NCI-H1694 treated with DMSO at 0.1 percent for 48 hours (cell line): ENCODE measurements at places on chromosomes 11 and 22.
A peak's percentile ranks its signal among the peaks of the same experiment; 100 is the strongest.

DNA sequence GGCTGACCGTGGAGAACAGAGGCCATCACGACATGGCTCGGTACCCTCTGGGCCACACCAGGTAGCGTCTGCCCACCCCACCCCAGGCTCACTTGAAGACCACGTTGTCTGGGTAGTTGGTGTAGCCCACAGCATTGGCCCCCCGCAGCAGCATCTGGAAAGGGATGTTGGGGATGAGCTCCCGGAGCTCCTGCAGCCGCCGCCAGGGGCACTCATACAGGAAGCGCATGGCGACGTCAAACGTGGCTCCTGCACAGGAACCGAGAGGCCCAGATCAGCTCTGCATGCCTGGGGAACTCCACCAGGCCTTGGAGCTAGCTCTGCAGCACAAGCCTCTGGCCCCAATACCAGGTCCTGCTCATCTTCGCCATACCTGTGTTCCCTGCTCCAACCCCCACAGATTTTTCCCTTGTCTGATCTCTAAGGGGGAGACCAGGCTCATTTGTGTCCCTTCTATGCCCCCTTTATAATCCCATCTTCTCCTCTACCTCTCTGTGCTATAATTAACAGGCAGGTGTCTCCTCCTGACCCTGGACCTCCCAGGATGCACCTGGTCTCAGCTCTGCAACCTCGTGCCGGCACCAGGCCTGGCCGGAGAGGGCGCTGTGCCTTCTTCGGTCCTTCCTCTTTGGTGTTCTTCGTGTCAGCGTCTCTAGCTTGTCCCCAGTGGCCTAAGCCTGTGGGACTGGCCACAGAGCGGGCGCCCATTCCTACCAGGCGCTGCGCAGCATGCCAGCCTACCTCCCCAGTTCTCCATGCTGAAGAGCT, 5.0 kb upstream of the LRFN4 start:
- no peak for DNase-seq

DNA sequence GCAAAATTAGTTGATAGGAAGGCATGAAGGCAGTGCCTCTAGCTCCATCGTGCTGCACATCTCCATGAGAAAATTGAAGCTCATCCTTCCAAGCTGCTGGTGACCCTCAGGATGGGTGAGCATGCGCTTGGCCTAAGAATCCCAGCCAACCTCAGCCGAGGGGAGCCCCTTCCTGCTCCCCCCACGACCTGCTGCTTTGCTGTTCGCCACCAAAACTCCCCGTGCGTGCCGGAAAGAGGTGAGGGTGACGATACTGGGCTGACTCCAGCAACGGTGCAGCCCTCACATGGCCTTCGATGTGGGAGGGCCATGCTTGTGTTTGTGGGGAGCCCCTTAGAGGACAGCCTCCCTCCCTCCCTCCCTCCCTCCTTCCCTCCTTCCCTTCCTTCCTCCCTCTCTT, 660.9 kb downstream of the BRD1 start:
- no peak for DNase-seq

- no peak for DNase-seq
Measured at GRCh38 chr11:111350811-111351210, 28.3 kb downstream of the POU2AF1 start.

DNA sequence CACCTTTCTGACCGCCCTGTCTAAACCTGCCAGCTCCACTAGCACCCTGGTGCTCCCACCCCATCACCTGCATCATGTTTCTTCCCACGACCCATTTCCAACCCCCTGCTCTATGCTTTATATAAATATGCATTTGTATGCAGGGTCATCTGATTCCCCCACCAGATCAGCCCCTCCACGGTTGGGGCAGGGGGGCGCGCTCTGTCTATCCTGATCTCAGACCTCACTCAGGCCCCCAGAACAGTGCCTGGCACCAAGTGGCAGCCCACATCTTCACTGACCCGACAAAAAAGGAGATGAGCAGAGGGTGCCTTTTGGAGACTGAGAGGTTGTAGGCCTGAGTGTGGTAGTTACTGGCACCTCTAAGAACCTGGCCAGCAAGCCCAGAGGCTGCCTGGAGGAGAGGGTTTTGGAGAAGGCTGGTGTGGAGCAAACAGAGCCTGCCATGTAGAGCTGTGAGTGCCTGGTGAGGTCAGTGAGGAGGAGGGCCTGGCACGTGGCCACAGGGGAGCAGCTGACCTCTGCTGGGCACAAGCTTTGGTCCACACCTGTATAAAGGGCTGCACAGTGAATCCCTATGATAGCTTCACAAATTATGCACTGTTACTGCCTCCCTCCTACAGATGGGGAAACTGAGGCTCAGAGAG, 86.3 kb upstream of the RTL6 start:
- DNase-seq: no peak

DNA sequence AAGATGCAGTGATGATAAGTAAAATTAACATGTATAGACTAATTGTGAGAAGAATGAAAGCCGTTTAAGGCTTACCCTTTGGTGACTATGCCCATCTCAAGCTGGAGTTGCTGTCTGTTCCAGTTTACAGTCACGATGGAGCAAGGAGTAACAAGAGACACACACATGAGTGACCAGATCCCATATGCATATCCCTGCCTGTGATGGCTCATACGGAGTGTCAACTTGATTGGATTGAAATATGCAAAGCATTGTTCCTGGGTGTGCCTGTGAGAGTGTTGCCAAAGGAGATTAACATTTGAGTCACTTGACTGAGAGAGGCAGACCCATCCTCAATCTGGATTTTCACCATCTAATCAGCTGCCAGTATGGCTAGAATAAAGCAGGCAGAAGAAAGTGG, 786.8 kb downstream of the FAM181B start:
- DNase-seq: no peak

GRCh38 chr11:22879630-22880029, 19.4 kb upstream of the CCDC179 start:
- DNase-seq: no peak

- no peak for DNase-seq
Measured at GRCh38 chr22:23742505-23743264, 8.2 kb downstream of the ZNF70 start.

- DNase-seq: no peak
Measured at GRCh38 chr11:133931449-133932060, 25.2 kb downstream of the IGSF9B start.

- peak; percentile 21 for DNase-seq
Measured at GRCh38 chr22:17257121-17258001, 38.1 kb upstream of the ADA2 start.

- DNase-seq: no peak
Measured at GRCh38 chr11:35800970-35801953, 138.7 kb downstream of the TRIM44 start.

DNA sequence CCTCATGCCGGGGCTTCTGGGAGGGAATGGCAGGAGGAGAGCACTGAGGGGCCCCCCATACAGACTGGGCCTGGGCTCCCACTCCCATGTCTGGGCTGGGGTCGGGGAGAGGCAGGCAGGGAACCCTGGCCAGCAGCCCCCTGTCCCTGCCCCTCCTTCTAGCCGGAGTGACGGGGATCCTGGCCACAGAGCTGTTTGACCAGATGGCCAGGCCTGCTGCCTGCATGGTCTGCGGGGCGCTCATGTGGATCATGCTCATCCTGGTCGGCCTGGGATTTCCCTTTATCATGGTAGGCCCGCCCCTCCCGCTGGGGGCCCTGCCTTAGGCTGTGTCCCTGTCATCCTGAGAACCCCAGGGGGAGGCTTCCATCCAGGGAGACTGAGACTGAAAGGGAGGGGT, 10.0 kb upstream of the MIF start:
- DNase-seq: no peak

DNA sequence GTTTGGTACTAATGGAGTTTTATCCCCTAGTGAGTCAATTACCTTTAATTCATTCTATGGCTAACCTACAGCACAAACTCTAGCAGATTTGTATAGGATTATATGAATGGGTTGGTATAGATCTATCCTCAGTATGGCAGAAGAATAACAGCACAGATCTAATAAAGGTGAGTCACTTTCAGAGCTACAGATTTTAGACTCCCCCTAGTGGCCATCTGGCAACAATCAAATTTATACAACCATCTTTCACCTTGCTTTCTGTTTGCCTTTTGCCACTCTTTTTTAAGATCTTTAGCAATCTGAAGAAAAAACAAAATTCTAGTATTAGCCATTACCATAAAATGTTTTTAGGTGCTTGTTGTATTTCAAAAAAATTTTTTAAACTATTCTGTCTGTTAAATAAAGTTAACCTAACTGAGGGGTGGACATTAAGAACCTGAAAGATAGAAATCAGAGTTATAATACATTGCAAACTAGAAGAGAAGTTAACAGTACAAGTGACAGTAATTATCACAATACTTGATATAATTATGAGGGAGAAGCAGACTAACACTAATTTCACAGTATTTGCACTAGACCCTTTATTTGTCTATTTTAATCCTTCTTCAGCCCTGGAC, 25.8 kb downstream of the DDIAS start:
- DNase-seq: peak; percentile 48

GRCh38 chr22:29784451-29785361, 17.5 kb downstream of the UQCR10 start:
- DNase-seq: no peak

DNA sequence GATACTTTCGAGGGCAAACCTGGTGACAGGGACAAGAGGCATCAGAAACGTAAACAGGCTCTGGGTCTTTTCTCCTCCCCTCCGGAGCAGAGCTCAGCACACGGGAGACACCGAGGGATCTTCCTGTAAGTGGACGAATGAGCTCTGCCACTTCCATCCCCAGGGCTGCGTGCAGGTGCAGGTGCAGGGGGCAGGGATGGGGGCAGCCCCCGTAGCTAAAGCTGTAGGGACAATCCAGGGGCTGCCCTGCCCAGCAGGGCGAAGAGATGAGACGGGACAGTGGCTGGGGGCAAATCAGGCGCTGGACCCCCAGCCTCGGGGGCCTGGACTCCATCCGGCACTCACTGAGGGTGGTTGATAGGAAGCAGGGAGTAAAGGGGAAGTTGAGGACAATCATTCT, 505.4 kb downstream of the BRD1 start:
- no peak for DNase-seq

DNA sequence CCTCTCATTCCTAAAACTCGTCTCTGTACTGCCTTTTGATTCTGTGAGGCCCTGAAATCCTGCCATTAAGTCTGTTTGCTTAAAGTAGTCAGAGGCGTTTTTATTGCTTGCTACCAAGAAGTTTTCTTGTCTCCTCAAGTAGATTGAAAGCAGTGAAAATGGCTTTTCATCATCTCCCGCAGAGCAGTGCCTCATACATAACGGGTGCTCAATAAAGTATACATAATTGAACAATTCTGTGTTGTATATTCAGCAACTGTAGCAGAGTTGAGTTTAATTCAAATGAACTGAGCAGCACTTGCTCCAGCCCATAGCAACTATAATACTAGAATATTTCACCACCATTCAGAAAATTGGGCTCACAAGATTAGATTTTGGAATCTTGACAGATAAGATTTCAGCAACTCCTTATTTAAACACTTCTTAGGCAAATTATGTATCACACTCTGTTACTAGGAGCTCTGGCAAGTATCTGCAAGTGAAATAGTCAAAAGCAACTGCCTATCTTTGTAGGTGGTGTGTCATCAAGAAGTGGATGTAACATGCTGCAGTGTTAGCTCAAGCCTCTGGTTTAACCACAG, 20.0 kb downstream of the FIBIN start:
- no peak for DNase-seq

DNA sequence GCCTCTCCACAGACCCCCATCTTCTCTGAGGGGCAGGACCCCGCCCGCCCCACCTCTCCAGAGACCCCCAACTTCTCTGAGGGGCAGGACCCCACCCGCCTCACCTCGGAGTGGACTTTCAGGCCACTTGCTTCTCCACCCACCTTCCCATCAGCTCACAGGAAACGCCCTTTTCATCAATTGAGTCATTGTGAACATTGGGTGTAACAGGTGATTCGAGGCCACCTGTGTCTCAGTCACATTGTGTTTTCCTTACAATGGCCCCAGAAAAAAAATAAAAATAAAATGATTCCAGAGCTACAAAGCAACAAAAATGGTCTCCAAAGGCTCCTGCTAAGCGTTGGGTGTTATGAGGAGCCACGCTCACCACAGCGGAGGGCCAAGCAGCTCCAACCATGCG, 36.0 kb downstream of the BRD1 start:
- no peak for DNase-seq

DNA sequence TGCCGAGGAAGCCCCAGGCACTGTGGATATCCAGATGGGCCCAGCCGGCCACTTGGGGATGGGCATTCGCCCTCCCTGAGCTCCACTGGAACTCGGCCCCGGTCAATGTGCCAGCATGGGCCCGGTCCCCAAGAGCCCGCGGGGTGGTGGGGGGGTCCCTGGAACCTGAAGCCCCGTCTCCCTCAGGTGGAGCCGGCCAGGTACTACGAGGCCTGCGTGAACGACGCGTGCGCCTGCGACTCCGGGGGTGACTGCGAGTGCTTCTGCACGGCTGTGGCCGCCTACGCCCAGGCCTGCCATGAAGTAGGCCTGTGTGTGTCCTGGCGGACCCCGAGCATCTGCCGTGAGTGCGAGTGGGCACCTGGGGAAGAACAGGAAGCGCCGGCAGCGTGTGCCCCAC, 21.2 kb downstream of the MUC5AC start:
- no peak for DNase-seq

- no peak for DNase-seq
Measured at GRCh38 chr11:116257092-116257491, 515.7 kb downstream of the BUD13 start.

DNA sequence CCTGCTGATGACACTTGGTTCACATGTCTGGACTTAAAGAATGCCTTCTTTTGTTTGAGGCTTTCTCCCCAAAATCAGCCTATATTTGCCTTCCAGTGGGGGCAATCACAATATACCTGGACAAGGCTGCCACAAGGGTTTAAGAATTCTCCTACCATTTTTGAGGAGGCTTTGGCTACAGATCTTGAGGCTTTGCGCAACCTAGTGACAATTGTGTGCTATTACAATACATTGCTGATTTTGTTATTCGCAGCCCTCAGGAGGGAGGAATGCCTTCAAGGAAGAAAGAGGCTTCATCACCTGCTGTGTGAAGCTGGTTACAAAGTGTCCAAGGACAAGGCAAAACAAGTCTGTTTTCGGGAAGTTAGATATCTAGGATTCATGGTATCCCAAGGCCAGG, 50.8 kb upstream of the OR4C15 start:
- DNase-seq: no peak

- no peak for DNase-seq
Measured at GRCh38 chr11:120105576-120105975, 32.3 kb downstream of the TRIM29 start.
